Left ventricle myocardium inferior (tissue), 1 donor: ENCODE measurements at places on chromosomes 2 and 18. TPM values are rescaled to one million over a fixed set of nuclear protein-coding genes. Genes with fewer than 3 reads are reported as not detected.

GRCh38 chr2:217787160-217787877 is 215.5 kb downstream of the TNS1 start:
- no peak for DNase-seq

DNA sequence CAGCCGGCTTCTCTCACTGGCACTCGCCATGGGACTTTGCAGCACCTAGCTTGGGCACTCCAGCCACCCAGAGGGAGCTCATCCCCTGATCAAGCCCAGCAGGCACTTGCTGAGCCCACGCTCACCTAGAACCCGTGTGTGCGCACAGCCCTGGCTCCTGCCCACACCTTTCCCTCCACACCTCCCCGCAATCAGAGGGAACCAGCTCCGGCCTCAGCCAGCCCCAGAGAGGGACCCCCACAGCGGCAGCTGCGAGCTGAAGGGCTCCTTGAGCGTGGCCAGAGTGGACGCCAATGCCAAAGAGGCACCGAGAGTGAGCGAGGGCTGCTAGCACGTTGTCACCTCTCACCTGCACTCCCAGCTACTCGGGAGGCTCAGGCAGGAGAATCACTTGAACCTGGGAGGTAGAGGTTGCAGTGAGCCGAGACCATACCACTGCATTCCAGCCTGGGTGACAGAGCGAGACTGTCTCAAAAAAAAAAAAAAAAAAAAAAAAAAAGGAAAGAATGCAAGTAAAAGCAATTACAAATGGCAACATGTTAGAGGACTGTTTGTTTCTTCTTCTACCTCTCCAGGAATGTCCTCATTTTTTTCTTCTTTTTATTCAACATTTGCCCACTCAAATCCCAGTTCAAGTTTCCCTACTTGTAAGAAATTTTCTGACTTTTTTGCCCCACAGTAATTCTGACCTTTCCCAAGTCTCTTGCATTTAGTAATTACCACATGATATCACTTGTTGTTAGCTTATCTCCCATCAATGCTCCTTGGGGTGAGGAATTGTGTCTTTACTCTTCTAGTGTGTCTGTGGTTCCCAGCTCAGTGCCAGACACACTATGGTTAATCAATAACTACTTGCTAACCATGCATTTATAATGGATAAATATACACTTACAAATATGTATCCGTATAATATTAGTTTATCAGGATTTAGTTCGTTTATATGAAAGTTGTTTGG is 40.6 kb upstream of the ST3GAL5 start:
- no peak for DNase-seq

- DNase-seq = no peak
These were observed 61.4 kb downstream of the BCL2L11 start for GRCh38 chr2:111182121-111182520.

DNA sequence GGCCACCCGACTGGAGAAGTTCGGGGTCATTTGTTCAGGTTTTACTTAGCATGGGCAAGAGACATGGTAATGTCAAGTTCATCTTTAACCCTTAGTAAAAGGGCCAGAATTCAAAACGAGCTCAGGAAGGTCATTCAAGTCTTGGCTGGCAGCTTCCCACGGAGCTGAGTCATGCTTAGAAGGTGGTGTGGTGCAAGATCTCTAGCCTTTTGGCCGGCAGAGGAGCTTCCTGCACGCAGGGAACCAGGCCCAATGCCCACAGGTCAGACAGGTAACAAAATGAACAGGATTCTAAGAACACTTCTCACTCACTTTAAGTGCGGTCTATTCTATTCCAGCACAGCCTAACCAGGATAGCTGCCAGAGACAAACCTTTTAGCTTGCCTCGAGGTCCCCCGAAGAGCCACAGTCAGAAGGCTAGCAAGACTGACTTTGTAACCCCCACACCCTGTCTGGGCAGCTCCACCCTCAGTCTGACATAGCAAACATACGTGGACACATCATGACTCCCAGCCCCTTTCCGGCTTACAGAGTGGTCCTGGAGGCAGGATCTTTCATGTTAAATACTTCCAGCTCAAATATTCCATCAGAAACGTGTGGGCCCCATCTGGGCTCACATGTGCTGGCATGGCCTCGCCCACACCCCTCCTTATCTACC is 292.7 kb downstream of the BCL11A start:
- DNase-seq = no peak

- DNase-seq = no peak
These were observed 70.6 kb downstream of the CCDC178 start for GRCh38 chr18:33369711-33370449.

GRCh38 chr18:33022370-33022769 is 249.5 kb upstream of the KLHL14 start:
- no peak for DNase-seq

GRCh38 chr2:235052514-235053354 is 100.9 kb downstream of the SH3BP4 start:
- DNase-seq = no peak

GRCh38 chr2:50769406-50770181 is 262.3 kb downstream of the NRXN1 start:
- no peak for DNase-seq

DNA sequence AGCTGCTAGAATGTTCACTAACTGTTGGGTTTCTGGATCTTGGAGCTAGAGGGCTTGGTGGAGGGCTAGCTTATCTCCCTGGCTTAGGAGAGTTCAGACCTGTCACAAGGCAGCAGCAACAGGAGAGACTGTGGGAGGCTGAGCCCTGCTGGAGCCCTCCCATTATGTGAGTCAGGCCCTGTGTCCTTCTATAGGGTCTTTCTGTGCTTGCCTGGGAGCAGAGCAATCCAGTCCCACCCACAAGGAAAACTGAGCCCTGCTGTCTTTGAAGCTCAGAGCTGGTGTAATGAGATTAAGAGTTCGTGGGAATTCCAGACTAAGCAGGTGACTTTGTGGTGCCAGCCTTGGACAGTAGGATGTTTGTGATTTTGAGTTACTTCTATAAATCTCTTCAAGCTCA is 249.0 kb downstream of the TTC32 start:
- DNase-seq = no peak

GALM gene
- total RNA-seq = 14.4 TPM

NAT8 gene
- not detected for total RNA-seq

LONRF2 gene
- total RNA-seq = 19.0 TPM

SPP2 gene
- total RNA-seq = not detected

DSG4 gene
- total RNA-seq = not detected

C2orf80 gene
- total RNA-seq = not detected
